Activated T-cell treated with anti-CD3 and anti-CD28 coated beads, Interleukin-2, amount 50 U/mL, for 1 hour (primary cell): ENCODE measurements at places on chromosomes 4 and X.

- no peak for DNase-seq
These were observed 21.5 kb upstream of the ENPEP start for GRCh38 chr4:110454441-110454840.

DNA sequence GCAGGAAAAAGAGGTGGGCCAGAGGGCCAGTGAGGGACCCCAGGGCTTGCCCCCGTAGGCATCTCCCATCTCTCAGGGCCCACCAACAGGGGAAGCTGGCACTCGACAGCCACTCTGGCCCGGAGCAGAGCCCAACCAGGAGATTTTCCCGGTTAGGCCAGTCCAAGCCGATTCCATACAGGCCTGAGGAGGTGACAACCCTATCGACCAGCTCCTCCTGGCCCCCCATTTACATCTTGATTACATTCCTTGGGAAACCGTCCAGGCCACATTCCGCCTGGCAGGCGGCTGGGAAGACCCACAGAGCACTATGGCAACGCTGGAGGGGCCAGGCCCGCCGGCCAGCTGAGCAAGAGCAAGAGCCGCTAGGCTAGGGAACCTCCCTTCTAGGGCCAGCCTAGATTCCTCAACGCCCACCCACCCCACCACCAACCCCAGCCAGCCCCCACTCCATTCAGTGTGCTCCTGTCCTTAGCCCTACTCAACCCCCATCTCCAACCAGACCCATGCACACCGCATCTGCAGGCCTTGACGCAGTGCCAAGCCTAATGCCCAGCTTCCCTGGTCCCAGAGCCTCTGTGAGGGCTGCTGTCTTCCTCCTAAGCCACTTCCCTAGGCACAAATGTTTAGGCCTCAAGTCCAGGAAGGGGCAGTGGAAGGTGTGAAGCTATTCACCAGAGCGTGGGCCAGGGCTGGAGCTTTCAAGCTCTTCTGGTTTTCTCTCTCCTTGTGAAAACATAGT lies 161.2 kb downstream of the EFNB1 start:
- no peak for DNase-seq

- no peak for DNase-seq
These were observed 141.8 kb downstream of the CBR4 start for GRCh38 chr4:168868044-168868781.

GRCh38 chr4:109499513-109499912 lies 60.5 kb upstream of the MCUB start:
- DNase-seq, result no peak

DNA sequence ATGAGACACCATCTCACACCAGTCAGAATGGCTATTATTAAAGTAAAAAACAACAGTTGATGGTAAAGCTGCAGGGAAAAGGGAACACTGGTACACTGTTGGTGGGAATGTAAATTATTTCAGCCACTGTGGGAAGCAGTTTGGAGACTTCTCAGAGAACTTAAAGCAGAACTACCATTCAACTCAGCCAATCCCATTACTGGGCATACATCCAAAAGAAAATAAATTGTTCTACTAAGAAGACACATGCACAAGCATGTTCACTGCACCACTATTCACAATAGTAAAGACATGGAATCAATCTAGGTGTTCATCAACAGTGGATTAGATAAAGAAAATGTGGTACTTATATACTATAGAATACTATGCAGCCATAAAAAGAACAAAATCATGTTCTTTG lies 135.0 kb downstream of the REELD1 start:
- DNase-seq, result no peak

GRCh38 chr4:53101191-53101581 lies 239.1 kb downstream of the RASL11B start:
- no peak for DNase-seq

- no peak for DNase-seq
These were observed 75.0 kb downstream of the FAT4 start for GRCh38 chr4:125389713-125390112.

GRCh38 chr4:98094118-98094517 lies 49.2 kb downstream of the STPG2 start:
- DNase-seq, result no peak

DNA sequence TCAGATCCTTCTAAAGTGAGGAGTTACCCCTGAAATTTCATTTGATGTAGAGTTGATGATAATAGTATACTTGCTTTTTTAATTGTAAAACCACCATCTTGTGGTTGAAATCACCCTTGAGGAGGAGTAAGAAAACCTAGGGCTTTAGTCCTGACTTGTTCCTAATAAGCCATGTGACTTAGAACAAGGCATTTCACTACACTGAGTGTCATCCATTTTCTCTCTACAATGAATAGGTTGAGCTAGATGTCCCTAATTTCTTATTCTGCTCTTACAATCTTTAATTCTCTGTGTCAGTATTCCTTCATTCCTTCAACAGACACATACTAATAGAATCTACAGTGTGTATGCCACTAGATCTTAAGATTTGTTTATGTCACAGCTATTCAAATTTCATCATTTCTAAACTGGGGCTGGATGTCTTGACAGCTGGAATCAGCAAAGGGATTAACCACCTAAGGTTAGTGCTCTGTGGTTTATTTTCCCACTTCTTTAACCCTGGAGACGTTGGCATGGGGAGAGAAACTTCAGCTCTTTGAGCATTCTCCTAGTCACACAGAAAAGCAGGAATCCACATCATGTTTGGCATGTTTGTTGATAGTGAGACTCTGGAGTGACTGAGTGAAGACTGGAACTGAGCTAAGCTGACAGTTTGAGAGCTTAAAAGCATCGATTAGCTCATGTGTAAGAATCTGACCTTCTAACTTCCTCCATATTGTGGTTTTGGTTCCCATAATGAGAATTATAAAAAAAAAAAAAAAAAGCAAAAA lies 246.3 kb downstream of the NDST4 start:
- DNase-seq, result no peak

DNA sequence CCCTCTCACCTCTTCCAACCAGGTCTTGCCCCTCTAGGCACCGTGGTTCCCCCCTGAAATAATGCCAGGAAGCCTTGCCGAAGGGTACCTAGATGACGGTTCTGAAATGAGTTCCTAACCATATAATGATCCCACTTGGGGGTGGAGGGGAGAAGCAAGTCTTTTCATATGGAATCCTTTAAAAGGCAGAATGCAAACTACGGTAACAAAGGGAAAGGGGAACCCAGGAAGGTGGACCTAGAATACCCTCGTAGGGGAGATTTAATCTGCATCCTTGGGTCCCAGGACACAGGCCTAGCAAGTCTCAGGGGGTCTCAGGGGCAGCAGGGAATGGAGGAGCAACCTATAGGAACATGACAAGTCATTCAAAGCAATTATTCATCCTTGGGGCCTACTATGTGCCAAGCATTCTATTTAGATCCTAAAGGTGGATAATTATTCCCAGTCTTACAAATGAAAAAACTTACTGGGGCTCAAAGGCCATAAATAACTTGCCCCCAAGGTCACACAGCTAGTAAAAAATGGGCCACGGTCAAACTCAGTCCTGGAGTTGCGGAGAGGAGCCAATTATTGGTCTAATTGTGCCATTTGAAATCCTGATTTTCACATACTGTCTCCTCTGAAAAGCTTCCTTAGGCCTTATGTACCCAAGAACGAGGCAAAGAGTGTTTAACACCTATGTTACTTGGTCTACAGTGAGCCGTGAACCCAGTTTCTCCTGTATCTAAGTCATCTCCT lies 8.8 kb downstream of the BCOR start:
- DNase-seq, result no peak

GRCh38 chr4:107125496-107125895 lies 89.4 kb upstream of the DKK2 start:
- DNase-seq, result no peak

DNA sequence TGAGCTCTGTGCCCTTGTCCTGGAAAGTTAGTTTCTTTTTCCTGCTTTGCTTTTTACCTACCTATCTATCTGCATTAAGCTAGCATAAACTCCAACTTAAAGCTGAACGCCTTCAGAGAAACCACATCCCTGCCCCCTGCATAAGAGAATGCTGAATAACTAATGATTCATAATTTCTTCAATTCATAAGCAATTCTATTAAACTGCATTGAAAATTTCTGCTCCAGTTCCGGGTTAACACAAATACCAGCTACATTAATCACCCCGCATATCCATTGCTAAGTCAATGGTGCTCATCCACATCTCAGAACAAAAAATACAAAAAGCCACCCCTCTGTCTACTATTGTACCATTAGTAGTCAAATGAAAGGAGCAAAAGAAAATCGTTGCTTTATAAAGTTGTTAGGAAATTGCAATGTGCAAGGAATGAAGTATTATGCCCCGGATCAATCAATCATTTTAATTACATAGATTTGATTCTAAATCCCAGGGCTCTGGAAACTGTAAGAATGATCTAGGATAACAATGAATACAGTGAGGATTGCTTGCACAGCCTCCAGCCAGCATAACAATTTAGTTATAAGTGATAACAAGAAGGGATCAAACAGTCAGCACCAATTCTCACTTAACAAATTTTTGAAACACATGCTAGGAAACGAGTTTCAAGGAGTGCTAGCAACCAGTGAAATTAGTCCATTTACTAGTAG lies 106.8 kb downstream of the ELOVL6 start:
- DNase-seq, result no peak

GRCh38 chrX:150406596-150406995 lies 43.5 kb downstream of the MAMLD1 start:
- no peak for DNase-seq

DNA sequence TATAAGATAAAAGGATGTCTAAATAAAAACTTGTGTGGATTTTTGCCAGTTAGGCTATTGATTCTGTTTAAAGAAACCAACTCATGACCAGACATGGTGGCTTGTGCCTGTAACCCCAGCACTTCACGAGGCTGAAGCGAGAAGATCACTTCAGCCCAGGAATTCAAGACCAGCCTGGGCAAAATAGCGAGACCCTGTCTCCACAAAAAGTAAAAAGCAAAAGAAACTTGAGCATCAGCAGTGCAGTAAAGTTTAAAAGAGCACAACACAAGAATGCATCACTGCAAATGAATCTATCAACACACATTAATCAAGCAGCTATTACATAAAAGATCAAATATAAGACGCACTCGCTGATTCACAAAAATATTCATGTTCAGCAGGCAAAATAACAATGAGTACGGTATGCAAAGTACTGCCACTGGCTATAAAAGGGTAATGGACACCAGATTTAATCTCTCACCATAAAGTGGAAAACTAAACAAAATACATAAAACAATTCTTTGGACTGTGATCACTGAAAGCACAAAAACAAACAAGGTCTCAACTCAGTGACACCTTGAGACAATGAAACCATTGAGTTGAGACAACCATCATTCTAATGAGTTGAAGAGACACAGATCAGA lies 41.3 kb downstream of the LRBA start:
- no peak for DNase-seq

DNA sequence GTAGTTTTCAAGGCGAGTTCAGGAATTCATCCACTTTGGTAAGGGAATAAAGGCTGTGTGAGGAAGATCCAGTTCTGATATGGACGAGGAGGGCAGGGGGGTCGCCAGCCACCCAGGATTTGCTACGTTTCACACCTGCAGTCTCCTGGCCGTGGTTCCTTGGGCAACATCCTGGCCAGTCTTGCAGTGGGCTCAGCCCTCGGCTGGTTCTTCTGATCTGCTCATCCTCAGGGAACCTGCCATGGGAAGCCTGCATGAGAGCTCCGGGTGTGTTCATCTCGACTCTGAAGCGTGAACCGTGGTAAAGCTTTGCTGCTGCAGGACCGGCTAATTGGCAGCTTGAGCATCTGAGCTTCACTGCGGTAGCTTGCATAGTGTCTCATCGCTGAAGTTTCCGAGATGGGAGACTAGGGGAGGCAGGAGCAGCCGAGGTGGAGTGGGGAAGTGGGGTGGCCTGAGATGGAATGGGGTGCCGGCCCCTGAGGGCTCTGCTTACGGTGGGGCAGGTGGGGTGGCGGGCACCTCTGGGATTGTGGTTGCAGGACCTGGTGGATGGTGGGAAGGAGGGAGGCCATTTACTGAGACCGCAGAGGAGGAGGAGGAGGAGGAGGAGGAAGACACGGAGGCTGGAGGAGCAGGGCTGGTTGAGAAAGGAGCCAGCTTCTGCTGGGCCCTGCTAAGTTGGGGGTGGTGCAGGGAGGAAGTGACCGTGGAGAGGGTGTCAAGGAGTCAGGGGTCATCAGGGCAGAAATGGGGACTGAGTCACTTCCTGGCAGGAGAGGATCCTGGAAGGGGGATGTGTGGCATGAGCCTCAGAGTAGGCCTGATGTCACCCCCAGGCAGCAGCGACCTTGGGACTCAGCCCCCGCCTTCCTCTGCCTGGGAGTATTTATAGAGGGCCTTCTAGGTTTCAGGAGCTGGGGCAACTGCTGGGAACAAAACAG lies 213.1 kb upstream of the PSAPL1 start:
- no peak for DNase-seq

GRCh38 chrX:6778544-6779503 lies 243.9 kb upstream of the VCX3A start:
- no peak for DNase-seq

- DNase-seq, result no peak
These were observed 1112.7 kb downstream of the PDHA2 start for GRCh38 chr4:96952610-96953009.

- no peak for DNase-seq
These were observed 473 bp upstream of the VAMP7 start for GRCh38 chrX:155880586-155881157.

- DNase-seq, result no peak
These were observed 118.1 kb downstream of the SMIM20 start for GRCh38 chr4:26032142-26032541.

DNA sequence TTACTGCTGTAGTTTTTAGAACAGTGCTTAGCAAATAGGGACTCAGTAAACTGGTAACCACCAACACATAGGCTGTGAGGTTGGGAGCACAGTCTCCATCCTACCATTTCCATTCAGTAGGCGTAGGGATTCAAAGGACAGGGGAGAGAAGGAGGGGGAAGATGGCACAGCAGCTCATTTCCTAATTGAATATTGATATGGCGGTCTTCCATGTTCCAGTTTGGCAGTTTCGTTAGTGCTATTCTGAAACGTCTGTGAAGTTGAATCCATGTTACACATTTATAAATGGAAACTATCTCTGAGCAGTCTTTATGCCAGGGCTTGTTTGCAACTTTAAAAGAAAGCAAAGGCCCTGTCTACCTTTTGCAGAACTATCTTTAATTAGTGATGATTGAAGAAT lies 105.5 kb downstream of the PARM1 start:
- no peak for DNase-seq
